ENCODE measurements at places on chromosomes 11 and 22.

GRCh38 chr11:105609341-105609781 lies 512 bp upstream of the GRIA4 start:
- DNase-seq = no peak

- DNase-seq = no peak
These were observed 47.2 kb downstream of the MN1 start for GRCh38 chr22:27754247-27754887.

DNA sequence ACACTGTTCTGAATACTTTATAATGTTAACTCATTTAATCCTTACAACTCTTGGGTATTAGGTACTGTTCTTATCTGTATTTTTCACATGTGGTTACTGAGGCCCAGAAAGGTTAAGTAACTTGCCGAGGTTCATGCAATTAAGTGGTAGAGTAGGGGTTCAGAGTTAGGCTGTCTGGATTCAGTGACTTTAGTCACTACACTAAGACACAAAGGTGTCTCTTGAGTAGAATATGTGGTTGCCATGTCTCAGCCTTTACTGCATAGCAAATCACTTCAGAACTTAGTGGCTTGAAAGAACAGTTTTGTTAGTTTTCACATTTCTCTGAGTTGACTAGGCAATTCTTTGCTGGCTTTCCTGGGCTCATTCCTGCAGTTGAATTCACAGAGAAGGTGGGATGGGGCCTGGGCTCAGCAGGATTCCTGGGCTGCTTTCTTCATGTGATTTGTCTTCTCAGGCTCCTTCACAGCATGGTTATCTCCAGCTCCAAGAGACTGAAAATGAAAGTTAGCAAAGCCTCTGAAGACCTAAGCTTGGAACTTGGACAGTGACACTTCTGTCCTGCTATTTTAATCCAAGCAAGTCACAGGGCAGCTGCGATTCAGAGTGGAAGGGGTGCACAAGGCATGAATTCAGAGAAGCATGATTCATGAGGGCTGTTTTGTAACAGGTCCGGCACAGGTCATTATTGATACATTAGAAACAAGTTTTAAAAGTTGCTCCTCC lies 68.3 kb downstream of the SPECC1L start:
- DNase-seq = no peak

GRCh38 chr11:12303421-12304149 lies 73.8 kb upstream of the PARVA start:
- DNase-seq = no peak

- DNase-seq = no peak
These were observed 133.5 kb downstream of the MYO18B start for GRCh38 chr22:25875461-25875860.

DNA sequence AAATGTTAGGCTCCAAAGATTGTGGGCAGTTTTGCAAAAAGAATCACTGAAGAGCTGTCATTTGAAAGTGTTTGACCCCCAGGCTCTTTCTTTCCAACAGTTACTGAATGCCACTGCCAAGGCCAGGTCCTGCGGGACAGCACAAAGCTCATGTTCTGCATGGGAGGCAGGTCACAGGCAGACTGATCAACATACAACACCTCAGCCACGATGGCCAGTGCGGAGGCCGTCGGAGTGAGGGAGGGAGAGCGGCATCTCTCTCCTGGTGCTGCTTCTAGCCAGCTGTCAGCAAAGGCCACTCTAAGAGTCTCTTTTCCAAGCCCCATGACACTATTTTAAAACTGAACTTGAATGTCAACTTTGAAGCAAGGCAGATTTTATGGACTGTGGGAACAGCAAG lies 49.9 kb downstream of the ARFGAP3 start:
- no peak for DNase-seq

DNA sequence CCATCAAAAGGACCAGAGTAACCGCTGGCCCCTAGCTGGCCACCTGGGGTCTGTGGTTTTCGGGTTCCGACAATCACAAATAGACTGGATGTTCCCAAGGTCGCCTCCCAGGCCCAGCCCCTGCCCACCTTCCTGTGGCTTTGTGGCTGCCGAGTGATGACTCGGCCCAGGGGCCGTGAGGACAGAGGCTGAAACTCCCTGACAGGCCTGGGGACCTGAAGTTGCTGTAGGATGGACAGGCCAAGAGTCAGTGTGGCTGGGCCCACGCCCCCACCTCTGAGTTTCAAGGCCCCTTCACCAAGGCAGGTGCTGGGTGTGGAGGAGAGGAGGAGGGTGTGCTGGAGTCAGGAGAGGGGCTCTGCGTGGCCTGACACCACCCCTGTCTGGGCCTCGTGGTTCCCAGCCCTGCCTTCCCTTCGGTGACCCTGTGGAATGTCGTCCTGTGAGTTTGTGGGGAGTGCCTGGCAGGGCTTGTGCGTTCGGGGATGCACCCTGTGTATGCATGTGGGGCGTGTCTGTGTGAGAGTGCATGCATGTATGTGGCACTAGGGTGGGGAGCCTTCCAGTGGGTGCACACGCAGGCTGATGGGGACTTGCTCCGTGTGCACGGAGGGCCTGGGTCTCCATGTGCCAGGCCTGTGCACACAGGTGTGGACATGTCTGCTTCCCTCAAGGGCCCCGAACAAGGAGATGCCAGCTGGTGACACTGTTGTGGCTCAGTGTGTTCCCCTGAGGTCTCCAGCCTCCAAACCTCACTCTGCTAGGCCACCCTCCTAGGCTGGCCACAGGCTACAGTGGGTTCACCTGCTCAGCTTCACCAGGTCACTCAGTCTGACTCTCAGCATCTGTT lies 8.4 kb upstream of the MGAT3 start:
- no peak for DNase-seq

DNA sequence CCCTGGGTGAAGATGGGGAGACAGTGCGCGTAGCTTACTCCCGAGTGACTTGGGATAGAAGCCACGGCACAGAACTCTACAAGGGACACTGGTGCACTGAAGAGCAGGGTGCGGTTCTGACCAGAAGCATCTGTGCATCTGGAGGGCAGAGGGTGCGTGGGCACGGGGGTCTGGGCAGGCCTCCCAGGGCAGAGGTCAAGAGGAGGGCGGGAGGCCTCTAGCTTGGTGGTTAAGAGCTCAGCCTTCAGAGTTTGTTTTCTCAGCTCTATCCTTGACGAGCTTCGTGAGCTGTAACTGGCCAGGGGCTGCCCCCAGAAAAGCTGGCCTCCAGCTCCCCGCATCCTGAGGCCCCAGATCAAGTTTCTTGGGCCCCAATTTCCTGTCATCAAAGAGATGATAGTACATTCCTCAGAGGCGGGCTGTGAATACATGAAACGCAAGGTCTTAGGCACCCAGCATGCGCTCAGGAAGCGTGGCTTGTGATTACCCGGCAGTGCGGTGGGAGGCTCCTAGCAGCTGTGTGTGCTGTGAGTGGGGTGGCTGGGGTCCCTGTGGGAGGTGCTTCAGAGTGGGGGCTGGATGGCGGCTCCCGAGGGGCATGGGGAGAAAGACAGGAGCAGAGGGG lies 6.0 kb upstream of the BID start:
- no peak for DNase-seq

- DNase-seq = no peak
These were observed 863 bp downstream of the YIF1A start for GRCh38 chr11:66287889-66288670.

GRCh38 chr11:68782711-68783110 lies 31.4 kb upstream of the TESMIN start:
- DNase-seq = no peak

DNA sequence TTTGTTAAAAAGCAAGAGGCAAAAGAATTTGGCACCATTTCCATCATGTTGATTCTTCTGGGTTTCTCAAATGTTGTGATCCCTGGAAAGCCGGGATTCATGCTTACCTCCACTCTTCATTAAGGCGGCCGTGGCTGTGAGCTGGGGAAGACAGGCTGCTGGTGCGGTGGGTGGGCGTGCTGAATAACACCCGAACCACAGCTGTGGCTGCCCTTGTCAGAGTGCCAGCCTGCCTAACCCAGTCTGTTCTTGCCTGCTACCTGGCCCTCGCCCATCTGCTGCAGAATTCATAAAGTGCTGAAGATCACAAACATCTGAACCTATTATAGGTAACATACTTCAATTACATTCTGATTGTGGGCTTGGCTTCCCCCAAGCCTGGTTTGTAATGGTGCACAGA lies 95.8 kb upstream of the RCN1 start:
- DNase-seq = peak; percentile 94

DNA sequence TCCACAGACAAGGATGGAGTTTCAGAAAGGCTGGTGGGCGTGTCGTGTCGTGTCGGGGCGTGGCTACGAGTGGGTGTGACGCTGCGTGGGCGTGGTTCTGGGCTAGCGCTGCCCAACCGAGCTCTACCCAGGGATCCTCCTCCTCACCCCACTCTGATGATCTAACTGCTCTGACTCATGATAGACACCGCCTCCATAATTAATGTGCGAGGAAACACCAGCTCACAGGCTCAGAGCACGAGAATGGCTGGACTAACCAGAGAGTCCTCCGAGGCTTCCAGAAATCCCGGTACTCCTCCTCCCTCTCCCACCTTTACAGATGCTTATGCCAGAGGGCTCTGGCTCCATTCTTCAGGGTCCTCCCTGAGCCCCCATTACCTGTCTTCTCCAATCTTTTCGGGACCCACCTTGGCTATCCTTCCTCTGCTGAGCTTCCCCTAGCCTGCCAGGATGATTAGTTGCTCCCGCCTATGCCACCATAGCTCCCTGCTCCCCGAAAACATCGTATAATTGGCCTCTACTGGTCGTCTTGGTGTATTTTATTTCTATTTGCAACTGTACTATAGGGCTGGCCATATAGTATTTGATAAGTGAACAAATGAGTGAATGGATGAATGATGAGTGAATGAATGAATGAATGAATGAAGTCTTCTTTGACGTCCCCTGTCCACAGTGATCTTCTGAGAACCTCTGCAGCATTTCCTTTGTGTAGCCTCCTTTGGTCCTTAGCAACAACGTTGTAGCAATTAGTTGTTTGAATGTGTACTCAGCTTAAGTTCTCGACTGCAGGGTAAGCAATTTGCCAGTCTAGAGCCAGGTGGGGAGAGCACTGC lies 21.7 kb downstream of the TMPRSS13 start:
- DNase-seq = no peak

DNA sequence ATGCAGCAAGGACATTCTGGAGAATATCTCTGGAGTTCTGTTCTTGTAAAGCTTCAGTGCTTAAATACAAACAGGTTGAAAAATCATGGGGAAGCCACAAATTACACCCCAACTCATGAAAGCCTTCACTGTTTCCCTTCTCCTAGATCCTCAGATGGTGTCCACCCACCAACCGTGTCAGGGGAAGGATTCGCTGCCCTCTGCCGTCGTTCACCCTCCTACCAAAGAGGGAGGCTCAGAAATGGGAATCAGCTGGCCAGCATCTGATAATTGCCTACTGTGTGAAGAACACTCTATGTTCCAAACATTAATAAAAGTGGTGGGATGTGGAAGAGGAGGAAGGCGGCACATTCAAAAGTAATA lies 7.4 kb upstream of the HEPACAM start:
- DNase-seq = no peak

- no peak for DNase-seq
These were observed 266.7 kb downstream of the FAM76B start for GRCh38 chr11:95522874-95523273.

- DNase-seq = no peak
These were observed 10.0 kb downstream of the MS4A2 start for GRCh38 chr11:60098508-60098907.

DNA sequence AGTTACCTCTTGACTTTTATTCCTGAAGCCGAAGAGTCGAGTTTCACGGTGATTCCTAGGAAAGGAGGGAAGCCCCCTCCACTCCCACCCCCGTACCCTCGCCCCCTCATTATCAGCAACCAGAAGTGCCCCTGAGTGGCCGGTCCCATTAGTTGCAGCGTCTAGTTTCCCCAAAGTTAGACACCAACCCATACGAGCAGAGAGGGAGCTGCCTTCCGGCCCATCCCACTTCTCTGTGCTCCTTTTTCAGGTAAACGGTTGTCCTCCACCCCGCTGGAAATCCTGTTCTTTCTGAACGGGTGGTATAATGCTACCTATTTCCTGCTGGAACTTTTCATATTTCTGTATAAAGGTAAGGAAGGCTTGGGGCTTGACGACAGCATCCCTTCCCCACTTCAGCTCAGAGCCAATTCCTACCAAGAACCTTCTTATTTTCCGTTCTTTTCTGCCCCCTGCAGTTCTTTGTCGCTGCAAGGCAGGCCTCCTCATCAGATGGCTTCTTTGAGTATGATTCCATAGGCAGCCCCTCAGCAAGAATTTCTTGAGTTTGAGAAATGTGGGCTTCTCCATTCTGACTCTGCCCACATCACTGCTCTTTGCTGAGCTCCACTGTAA lies 701 bp downstream of the TMEM216 start:
- DNase-seq = no peak

DNA sequence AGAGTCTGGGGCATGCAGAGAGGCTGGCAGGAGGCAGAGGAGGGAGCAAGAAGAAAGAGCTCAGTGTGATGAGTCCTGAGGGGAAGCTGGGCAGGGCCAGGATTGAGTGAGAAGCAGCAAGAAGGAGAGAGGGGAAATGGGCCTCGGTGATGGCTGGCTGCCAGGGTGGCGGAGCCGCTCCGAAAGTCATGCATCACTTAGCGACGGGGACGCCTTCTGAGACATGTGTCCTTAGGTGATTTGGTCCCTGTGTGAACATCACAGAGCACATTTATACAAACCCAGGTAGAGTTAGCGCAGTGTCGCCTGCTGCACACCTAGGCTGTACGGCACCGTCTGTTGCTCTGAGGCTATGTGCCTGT lies 15.1 kb downstream of the TBC1D22A start:
- DNase-seq = no peak

DNA sequence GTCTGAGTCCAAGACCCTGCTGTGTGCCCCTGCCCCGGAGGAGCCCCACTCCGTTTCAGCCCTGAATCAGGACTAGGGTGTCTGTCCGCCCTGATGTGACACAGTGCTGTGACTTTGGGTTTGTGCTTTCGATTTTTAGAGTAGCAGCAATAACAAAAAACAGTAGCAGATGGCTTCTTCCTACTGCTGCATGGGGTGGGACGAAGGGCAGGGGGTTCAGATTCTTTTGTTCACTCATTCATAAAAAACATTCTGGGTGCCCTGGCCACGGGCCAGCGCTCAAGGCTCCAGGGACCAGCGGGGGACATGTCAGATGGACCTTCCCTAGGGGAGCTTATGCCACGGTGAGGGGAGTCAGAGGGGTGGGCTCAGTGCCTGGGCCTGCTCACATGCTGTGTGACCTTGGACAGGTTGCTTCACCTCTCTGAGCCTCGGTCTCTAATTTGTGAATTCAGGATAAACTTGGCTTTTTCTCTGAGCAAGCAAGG lies 24.6 kb upstream of the PRR5 start:
- DNase-seq = peak; percentile 77

DNA sequence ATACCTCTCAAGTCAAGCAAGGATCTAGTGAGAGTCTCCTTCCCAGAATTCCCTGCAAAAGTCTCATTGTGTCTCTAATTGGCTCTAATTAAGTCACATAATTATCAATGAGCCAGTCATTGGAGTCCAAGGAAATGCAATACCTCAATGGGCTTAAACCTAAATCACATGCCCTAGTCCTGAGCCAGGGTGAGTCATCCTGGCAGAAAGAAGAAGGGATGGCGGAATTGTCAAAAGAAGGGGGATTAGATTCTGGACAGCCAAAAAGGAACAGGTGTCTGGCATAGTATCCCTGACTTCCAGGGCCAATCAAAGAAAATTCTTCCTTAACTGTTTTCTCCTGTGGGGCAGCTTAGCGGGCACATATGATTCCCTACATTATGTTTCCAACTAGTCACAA lies 25.1 kb upstream of the LDLRAD3 start:
- no peak for DNase-seq

Data from NCI-H1694 (cell line).